ENCODE measurements at places on chromosomes 11 and 22. TPM values are rescaled to one million over a fixed set of nuclear protein-coding genes. Genes with fewer than 3 reads are reported as not detected.

DNA sequence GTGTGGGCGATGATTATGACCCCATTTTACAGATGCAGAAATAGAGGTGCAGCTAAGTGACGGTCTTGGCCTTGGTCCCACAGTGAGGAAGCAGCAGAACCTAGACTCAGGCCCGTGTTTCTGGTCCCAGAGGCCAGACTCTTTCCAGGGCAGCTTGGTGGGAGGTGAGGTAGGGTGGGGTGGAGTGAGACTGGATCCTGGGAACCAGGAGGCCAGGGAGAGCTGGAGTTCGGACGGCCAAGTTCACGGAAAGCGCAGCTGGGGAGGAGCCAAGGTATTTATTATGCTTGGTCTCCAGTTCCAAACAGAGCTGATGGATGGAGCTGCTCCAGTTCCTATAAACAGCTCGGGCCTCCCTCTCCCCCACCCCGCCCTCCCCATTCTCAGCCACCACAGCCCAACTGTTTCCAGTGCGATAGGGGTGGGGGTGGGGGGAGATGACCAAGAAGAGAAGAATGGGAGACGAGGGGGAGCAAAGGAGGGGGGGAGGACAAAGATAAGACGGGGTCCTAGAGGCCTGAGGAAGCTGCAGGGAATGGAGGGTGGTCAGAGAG, 16.2 kb downstream of the LRRC32 start:
- DNase-seq, result peak; percentile 71

Gene POU2AF3
- total RNA-seq, result not detected

Gene BIRC2
- total RNA-seq, result 68.7 TPM

Gene OR4C3
- not detected for total RNA-seq

GRCh38 chr22:41682033-41682807, 6.4 kb downstream of the SNU13 start:
- DNase-seq, result peak; percentile 67

DNA sequence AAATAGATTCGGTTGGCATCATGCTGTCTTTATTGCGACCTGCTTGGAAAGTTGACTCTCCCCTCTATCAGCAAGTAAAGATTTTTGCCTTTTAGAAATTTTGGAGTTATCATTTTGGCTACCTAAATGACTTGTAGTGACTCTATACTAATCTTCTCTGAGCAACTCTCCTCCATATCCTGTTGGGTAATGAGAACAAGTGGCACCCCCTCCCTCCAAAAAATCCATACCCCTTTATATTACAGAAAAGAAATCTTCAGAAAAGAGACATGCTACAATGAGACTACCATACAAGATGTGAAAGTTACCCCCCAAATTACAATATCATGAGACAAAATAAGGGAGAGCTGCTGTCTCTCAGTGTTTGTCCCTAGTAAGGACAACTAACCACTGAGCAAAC, 1.2 kb downstream of the JAML start:
- no peak for DNase-seq

Gene NCR3LG1
- 0.13 TPM for total RNA-seq

GRCh38 chr22:41582694-41583093, 6.9 kb downstream of the PMM1 start:
- DNase-seq, result no peak

Gene CASP4
- 75.6 TPM for total RNA-seq

DNA sequence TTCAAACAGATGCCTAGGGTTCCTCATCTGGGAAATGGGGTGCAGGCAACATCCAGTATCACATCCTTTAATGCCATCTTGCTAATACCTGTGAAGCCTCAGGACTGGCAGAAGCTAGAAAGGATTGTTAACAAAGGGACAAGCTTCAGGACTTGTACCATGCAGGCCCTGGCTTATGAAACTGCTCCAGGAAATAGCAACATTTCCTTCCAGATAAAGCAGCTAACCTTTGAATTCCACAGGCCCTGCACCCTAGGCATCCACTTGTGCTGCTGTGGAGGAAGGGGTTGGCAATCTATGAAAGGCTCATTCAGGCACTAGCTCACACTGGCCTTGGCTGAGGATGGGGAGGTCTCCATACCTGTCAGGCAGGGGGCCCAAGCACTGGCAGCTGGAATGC, 87.2 kb downstream of the BTBD10 start:
- DNase-seq, result no peak

DNA sequence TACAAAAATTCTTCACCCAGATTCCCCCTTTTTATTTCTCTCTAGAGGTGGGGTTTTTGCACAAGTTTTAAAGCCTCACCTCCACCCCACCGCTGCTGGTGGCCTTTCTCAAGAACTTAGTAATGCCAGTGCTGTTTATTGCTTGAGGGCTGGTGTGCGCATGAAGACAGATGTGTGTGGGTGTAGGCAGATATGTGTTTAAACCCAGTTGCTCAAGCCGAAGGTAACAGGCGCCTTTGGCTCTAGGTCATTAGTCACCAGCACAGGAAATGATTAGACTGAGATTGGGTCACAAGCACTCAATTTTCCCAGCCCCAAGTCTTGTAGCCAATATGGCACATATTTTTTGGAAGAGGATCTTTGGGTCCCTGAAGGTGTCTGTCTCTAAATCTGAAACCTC, 2.7 kb upstream of the CLMP start:
- DNase-seq, result no peak

Gene CCDC116
- not detected for total RNA-seq

DNA sequence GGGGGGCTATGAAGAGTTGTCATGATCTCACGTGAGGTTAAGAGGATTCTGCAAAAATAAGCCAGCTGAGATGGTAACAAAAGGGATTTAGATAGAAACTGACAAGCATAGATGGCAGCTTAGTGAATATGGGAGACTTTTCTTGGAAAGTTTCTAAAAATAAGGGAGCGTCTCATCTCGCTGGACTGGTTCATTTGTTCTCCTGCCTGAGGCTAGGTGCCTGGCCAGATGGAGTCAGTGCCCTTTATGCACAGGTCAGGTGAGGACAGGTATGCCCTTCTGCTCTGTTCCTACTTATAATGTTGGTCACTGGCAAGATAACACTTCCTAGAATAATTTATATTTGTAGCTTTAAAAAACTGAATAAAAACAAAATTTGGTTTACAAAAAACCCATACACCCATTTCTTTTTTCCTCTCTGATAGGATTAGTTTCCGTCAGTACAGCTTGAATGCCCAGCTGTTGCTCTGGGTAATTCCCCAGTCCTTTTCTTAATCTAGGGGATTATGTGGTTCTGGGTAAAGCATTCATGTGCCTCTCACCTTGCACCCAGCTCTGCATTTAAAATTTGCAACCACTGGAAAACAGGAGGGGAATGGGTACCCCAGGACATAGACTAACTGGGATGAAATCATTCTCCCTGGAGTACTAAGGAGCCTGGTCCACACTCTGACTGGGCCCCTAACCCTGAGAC, 90.0 kb downstream of the AMOTL1 start:
- no peak for DNase-seq

DNA sequence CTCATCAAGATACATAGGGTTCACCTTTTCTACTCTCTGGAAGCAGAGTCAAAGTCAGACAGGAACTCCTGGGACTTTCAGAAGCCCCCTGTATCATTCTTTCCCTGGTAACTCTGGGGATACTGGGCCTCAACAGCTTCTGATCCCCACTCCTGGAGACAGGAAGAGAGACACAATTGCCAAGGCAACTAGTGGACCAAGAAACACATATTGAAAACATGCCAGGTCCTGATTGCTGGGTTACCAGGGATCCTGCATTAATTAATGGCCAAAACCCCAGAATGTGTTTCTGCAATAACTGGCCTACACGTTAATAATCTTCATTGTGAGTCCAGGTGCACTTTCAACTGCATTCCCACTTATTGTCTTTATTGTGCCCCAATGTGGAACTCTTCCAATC, 260.8 kb upstream of the POU2AF2 start:
- DNase-seq, result no peak

Gene SCUBE2
- not detected for total RNA-seq

DNA sequence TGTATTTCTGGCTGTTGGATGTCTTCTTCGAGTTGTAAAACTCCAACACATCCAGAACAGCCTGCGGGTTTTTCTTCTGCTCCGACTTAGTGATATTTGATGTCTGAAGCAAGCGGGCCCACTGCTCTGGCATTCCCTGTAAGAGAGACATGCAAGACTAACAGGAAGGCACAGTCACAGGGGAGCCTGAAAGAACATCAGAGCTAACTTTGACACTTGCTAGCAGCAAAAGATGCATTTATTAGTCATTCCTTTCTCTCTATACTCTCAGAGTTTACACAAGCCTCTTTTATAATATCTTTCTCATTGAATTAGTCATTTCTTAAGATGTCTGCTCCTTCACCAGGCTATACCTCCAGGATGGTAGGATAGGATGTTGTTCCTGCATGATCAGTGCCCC, 77.8 kb upstream of the GDPD4 start:
- DNase-seq, result no peak

Gene UPK2
- not detected for total RNA-seq

Gene BARX2
- not detected for total RNA-seq

- no peak for DNase-seq
These were observed 22.6 kb upstream of the APLP2 start for GRCh38 chr11:130047141-130047540.

Gene VSIG10L2
- total RNA-seq, result not detected
